ENCODE measurements at places on chromosomes 16 and 17.

DNA sequence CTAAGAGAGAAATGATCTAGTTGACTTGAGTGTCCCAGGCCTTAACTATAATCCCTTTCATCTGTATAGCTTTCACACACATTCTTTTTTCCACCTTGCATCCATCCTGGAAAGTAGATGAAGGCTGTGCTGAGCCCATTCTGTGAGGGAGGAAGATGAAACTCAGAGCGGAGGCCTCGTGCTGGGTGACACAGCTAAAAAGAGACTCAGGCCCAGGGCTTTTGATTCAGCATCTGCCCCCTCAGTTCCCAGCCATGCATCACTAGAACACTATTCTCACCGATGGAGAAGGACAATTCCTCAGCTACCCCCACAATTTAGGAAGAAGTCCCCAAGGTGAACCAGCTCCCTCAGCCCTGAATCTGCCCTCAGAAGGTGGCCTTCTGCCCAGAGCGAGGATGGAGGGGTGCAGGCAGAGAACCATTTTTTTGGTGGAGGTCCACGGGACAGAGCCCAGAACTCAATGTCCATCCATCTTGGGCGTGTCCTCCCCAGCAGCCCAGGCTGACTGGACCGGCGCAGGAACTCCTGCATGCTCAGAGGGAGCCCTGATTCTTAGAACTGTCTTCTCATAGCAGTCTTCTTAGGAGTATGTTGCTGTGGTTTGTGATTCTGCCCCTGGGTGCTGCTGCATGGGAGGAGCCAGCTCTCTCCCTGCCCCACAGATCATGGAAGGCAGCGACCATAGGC lies 5.8 kb upstream of the MYCBPAP start:
- no peak for DNase-seq

DNA sequence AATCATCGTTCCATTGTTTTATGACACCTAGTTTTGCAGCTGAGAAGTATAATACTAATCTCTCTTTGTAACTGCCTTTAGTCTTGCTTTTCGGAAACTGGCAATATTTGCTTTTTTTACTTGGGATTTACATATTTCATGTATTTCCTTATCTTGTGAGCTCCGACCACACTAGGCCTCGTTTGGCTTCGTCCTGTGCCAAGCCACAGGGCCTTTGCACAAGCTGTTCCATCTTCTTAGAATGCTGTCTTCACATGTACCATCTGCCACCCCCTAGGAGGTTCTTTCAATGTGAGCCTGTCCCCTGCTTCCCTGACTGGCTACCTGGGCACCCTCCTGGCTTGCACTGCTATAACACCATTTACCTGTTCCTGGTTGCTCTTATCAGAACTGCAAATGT lies 77.2 kb downstream of the SHISA6 start:
- DNase-seq = no peak

GRCh38 chr16:88385831-88386815 lies 3.4 kb downstream of the ZNF469 start:
- DNase-seq = peak; percentile 36

GRCh38 chr16:24993722-24994686 lies 21.2 kb downstream of the ARHGAP17 start:
- DNase-seq = no peak

- no peak for DNase-seq
Observed at GRCh38 chr17:13560935-13561334, 40.8 kb downstream of the HS3ST3A1 start.

DNA sequence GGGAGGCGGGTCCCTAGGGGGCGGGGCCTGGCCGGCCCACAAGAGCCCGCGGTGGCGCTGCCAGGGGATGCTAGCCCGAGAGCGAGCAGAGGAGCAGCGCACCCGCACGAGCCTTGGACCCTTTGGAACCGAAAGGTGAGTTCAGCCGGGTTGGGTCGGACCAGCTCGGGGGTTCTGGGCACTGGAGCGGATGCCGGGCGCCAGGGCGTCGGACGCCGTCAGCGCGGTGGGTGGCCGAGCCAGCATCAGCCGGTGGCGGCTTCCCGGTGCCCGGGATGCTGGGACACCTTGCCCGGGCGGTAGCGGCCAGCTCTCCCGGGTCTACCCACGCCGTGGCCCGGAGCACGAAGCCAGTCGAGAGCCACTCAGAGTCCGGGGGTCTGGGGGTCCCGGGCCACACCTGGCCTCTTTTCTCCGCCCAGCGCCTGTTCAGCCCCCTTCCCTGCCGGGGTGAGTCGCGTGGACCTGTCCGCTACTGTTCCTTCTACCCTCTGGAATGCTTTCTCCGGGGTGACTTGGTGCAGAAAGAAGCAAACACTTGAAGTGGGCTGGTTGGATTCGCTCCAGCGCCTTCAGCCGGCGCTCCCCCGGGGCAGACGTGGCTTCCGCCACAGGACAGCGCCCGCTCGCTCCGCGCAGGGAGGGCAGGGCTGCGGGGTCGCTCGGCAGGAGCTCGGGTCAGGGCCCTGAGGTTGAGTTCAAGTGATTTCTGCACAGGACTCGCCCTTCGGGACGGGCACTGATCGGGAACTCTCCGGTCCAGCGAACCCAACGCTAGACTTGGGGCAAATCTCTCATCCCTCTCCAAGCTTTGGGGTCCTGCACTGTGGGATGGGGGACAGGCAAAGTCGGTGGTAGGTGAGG lies at the start of gene SCNN1G:
TSS of gene SCNN1G (plus strand) at position 67 of the 864 bp plus-strand sequence. CDS start 3,527 bp downstream, outside the sequence.
- peak; percentile 74 for DNase-seq

DNA sequence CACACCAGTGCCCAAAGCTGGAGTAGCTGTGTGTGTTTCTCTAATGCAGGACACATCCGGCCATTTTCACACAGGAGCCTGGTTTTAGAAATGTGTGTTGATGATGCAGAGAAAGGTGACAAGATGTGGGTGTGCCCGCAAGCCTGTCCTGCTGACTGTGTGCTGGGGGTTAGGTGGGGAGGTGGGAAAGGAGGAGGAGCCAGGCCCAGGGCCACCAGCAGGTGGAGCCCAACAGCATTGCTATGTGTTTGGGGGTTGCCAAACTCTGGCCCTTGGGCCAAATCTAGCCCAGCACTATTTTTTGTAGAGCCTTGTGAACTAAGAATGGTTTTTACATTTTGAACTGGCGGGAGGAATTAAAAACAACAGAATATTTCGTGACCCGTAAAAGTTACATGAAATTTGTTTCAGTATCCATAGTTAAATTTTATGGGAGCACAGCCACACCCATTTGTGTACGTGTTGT lies 61.7 kb upstream of the LGALS9 start:
- DNase-seq = peak; percentile 63

- no peak for DNase-seq
Observed at GRCh38 chr17:63222655-63223054, 223.5 kb downstream of the CYB561 start.

GRCh38 chr16:69523566-69524305 lies 42.0 kb upstream of the NFAT5 start:
- no peak for DNase-seq

DNA sequence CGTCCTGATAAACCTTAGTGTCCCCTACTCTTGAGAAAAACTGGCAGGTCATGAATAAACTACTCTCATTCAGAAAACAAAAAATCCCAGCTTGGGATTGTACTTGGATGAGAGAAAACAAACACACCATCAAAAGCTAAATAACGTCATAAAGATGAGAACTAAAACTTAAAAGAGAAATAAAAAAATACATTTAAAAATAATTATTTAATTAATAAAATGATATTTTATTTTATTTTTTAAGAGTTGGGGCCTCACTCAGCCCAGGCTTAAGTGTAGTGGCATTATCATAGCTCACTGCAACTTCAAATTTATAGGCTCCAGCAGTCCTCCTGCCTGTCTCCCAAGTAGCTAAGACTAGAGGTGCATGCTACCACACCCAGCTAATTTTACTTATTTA lies 125.4 kb upstream of the CA10 start:
- no peak for DNase-seq

- DNase-seq = no peak
Observed at GRCh38 chr17:19494961-19495806, 38.5 kb upstream of the SLC47A1 start.

DNA sequence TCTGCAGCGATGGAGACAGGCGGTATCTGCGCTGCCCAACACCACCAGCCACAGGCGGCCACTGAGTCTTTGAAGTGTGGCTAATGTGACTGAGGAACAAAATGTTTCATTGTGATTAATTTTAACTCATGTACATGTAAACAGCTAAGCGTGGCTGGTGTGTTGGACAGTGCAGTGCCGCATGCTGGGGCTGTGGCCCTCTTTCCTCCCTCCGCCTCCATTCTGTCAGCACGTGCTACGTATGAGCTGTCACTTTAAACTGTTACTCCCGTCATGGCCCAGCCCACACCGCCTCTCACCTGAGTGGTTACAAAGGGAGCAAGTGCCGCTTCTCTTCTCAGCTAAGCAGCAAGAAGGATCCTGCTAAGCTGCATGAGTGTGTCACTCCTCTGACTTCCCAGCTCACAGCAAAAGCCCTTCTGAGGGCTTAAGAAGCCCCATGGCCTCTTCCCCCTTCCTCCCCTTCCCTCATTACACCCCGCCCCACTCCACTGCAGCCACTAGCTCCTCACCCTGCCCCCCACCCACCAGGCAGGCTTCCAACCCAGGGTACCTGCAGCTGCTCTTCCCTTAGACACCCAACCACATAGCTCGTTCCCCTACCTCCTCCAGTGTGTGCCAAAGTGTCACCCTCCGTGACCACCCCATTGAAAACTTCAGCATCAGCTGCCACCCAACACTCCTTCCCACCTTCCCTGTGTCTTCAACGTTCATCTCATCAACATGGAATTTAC lies 15.0 kb downstream of the HASPIN start:
- DNase-seq = peak; percentile 72

DNA sequence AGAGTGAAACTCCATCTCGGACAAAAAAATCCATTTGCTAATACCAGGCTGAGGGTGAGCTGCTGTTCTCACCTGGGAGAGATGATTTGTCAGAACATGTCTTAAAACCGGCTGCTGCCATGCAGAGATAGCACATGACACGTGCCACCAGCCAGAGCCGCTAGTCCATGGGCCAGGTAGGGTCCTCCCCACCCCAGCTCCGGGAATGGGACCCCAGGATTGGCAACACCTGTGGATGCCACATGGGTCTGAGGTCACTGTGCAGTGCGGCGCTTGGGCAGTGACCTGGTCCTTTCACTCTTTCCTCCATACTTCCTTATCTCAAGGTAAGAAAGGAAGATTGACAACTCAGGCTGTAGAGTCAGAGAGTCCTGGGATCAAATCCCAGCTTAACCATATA lies 393.3 kb upstream of the TNRC6C start:
- DNase-seq = peak; percentile 32

DNA sequence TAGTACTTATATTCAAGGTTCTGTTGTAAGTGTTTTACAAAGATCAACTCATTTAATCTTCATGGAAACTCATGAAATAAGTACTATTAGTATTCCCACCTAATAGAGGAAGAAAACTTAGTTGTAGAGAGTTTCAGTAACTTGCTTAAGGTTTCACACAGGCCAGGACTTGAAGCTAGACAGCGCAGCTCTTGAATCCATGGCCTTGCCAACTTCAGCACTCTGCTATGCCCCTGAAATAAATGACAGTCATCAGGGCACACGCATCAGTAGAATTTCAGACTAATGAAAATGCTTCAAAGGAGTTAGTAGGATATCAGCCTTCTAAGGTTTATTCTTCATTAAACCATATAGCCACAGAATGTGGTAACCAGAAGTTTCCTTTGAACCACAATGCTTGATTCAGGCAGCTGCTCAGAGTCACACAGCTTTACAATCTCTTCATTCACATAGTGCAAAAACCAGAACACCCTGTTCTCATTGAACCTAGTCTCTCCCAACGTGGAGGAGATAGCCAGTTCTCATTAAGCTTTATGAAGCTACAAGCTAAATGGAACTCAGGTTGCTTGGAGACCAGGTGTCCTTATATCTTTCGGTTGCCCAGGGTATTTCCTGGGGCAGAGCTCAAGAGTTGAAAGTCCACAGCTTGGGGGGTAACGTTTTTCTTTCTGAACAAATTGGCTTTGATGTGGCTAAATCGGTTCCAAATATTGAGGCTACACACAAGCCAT lies 39.7 kb downstream of the KCNJ2 start:
- DNase-seq = no peak

GRCh38 chr17:34902831-34903547 lies 58.3 kb downstream of the CCT6B start:
- no peak for DNase-seq

DNA sequence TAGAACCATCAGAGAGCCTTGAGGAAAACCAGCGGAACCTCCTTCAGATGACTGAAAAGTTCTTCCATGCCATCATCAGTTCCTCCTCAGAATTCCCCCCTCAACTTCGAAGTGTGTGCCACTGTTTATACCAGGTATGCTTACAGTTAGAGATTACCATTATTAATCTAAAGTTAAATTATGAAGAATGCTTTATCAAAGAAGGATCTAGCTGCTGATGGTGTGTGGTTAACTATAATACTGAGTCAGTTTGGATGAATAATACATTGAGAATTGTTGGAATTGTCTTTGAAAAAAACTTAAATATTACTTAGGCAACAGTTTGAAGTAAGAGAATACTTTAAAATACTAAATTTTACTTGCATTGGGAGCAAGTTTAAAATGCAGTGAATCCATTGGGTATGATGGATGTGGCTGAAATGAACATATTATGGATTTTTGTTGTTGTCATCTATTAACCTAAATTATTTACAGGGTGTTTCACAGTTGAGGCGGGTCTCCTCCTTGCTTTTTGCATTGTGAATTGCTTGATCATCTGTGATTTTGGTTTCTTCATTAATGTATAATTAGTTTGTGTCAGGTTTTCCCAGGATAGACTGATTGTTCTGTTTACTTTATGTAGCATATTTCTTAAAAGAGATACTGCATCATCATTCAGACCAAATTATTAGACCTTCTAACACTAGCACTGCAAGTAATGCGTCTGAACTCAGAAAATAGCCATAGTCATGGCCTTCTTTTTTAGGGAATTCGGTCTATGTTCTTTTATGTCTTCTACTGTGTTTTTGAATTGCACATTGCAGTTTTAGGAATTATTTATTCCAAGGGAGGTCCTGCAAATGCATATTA lies 47.8 kb downstream of the OMG start:
- no peak for DNase-seq

- no peak for DNase-seq
Observed at GRCh38 chr16:86245895-86246294, 264.4 kb upstream of the FOXF1 start.

GRCh38 chr17:73308017-73308823 lies 3.6 kb downstream of the CDC42EP4 start:
- peak; percentile 93 for DNase-seq

GRCh38 chr16:60640038-60640437 lies 1396.2 kb downstream of the CDH8 start:
- no peak for DNase-seq

- peak; percentile 54 for DNase-seq
Observed at GRCh38 chr16:89352091-89352681, 134.7 kb downstream of the ZNF778 start.

DNA sequence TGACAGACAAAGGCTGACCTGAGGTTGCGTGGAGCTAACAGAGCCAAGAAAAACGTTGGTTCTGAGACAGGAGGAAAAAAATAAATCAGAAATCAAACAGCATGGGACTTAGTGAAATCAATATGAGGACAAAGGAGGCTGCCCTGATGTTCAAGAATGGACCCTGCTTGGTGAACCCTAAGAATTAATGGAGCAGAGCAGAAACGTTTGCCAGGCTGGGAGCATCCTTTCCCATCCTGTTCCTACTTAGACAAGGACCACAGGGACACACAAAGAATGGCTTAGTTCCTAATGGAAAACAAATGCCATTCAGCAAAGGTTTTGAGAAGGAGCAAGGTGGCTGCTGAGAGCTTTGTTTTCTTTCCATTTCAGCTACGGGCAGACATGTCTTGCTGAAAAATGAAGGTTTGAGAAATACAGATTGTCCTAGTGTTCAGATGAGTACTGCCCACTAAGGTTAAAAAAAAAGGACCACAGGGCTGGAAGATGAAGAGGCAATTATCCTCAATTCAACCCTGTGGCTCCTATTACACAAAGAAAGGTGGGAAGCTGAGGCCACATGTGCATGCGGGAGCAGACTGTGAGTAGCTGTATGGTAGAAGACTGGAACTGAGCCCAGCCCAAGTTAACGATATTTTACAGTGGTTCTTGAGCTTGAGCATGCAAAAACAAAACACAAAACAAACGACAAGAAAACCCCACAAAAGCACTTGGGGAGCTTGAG lies 230.1 kb downstream of the SLC39A11 start:
- DNase-seq = no peak
